ENCODE measurements at places on chromosomes 3 and 15.

DNA sequence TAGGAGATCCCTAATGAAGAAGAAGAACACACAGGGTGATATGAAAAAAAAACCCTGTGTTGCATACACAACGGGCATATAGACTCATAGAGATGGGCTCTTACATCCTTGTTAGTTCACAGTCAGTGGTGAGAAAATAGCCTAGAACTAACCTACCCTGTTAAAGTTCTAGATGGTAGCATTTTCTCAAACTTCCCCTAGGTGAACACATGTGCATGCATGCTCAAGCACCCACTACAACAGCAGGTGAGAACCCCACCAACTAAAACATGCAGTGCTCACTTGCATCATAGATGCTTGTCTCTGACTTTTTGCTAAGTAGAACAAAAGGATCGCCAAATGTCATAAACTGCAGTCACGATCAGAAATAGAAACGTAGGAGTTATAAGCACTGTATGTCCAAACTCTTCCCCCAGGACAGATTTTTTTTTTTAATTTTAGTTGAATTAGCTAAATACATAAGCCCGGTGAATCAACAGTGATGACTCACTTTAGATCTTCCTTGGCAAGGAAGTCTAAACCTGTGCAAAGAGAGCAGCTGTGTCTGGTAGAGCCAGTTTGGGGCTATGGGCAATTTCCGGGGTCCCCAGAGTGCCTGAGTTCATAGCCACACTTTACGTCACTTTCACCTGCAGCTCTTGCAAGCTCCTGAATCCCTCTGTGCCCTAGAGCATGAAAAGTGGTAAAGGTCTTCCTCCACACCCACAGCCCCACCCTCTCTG is 96.2 kb upstream of the SEMA6D start:
- DNase-seq, result no peak

DNA sequence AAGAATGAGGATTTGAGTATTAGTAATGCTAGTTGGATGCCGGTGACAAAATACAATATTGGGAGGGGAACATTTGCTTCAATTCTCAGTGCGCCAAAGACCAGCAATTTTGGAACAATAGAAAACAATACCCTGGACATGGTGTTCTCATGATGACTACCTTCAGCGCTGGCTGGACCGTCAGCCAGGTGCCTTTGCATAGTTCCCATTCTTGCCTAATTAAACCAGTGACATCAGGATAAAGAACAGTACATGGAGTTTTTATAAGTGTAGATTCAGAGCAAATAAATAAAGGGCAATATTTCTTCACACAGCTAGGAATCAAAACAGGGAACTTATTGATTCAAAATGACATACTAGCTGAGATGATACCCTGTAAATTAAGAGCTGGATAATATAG is 404.8 kb upstream of the RORA start:
- no peak for DNase-seq

DNA sequence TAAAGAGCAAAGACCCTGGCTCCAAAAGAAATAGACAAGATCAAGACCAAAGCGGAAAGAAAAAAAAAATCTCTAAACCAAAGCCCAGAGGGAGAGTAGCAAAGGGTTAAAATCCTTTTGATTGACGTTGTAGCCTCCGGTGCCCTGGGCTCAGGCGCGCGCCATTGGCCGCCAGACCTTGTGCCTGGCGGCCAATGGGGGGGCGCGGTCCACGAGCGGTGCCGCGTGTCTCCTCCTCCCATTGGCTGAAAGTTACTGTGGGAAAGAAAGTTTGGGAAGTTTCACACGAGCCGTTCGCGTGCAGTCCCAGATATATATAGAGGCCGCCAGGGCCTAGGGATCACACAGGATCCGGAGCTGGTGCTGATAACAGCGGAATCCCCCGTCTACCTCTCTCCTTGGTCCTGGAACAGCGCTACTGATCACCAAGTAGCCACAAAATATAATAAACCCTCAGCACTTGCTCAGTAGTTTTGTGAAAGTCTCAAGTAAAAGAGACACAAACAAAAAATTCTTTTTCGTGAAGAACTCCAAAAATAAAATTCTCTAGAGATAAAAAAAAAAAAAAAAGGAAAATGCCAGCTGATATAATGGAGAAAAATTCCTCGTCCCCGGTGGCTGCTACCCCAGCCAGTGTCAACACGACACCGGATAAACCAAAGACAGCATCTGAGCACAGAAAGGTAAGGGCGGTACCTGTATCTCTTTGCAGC is at the start of gene HES1:
Gene HES1 (plus strand): TSS at position 343 of the 713 bp plus-strand sequence. CDS start 233 bp downstream, at position 576.
- peak; percentile 95 for DNase-seq

GRCh38 chr3:139745831-139746230 is 68.1 kb upstream of the NMNAT3 start:
- DNase-seq, result no peak

DNA sequence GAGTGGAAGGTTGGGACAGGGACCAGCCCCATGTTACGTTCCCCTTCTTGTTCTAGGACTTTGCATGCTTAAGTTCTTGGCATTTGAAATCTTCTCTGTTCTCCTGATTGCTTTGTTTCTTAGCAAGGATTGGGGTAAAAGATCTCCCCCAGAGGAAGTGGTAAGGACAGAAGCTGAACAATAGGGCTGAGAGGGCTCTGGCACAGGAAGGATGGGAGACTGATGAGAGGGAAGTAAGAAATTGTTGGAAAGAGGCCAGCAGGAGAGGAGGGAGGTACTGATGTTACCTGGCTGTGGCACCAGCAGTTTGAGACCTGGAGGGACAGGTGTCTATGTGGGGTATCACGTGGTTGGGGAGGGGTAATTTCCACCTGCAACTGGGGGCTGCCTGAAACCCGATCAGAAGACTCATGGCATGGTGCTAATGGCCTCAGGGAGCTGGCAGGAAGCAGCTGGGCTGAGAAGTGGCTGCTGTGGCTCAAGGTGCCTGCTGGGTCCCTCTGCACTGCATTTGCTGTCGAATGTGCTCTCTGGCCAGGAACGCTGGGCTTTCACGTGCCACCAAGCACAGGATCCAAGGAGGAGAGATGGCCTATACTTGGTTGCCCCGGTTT is 108.4 kb downstream of the LSM3 start:
- no peak for DNase-seq

DNA sequence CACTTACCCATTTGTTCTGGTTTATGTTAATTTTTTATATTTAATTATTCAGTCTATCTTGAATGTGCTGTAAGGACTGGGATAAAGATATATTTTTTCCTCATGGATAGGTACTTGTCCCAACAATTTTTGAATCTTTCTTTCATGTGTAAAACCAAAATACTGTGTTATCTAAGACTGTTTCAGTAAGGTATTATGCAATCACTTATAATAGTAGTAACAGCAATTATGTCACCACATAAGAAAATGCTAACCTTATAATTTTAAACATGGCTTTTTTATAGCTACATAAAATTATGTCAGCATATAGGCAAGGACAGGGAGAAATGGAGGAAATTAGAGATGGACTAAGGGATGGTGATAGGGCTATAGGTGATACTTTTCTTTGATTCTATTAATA is 2.9 kb upstream of the CTDSPL start:
- DNase-seq, result no peak

DNA sequence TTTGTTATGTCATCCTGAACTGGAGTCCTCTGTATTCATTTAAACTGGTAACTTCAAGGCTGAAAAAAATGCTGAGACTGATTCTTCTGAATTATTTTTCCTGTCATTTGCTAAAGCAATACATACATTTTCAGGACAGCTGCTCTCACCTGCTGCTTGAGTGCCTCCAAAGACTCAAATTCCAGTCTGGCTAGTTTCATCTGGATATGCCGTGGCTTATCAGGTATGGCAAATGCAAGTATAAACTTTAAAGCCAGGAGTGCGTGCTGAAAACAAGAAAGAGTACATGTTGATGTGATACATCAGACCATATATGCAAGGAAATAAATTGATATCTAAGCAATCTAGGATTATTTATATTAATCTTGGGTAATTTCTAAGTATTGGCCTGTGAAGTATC is 146.1 kb downstream of the SNRK start:
- no peak for DNase-seq

GRCh38 chr3:42672515-42672914 is 12.8 kb upstream of the KLHL40 start:
- DNase-seq, result no peak

DNA sequence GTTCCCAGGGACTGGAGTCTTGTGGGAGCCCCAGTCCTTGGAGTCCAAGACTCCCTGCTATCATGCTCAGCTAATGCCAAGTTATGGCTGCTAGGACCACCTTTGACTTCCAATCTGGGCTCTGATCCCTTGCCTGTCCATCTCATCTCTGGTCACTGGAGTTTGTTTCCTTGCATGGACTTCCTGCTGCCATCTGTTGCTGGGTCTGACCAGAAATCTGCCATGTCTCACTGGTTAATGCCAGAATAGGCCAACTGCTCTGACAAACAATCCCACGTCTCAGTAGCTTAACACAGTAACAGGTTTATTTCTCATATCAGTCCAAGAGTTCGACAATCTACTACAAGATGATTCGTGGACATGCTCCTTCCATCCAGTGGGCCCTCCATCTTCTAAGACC is 10.1 kb upstream of the GLCE start:
- no peak for DNase-seq

GRCh38 chr3:58422756-58423325 is 10.8 kb downstream of the PDHB start:
- DNase-seq, result no peak

DNA sequence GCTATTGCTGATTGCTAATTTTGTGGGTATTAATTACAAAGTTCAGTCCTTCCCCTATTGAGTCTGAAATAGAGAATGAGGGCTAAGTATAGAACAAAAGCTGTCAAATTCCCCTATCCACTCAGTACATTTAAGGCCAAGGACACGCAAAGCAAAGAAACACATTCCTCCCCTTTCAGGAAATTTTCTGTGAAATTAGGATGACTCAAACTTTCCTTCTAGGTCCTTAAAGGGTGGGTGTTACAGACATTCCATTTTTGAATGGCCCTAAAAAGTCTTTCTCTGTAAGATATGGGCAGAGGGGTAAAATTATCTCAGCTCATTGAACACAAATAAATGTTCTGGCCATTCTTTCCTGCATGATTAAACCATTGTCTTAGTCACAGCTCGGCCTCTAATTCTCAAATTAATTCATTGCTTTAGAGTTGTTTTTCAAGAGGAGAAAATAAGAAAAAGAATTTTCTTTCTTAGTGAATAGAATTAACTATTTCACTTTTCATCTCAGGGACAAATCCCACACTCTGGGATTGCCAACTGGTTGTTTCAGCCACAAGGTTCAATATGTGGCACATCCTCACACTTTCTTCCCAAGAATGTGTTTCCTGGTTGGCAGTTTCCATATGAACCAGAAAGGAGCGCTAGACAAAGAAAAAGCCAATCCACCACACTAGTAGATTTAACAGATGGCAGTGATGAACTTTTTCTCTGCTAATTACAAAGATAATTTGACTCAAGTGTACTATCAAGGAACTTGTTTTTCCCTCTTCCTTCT is 424.1 kb downstream of the ZNF385D start:
- no peak for DNase-seq

DNA sequence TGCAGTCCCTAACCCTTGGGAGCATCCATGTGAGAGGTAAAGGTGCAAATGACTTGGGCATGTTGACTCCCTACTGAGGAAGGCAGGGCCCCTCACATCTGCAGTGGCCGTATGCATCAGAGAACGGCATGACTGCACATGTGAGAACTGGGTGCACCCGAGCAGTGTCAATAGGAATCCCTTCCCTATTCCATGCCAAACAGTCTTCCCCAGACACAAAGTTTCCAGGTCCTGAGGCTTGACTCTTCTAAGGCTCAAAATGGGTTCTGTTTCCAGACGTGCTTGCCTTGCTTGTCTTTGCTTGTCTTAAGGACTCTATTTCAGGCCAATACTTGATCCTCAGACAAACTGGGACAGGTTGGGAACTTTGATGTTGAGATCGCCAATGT is 20.5 kb upstream of the ANPEP start:
- no peak for DNase-seq
